ENCODE measurements at places on chromosomes 11 and 22.

GRCh38 chr11:111044751-111045406 lies 200.6 kb upstream of the POU2AF2 start:
- no peak for DNase-seq

GRCh38 chr11:94447149-94447548 lies 45.9 kb upstream of the GPR83 start:
- DNase-seq: no peak

- no peak for DNase-seq
Measured at GRCh38 chr11:11981840-11982239, 26.6 kb downstream of the DKK3 start.

- DNase-seq: no peak
Measured at GRCh38 chr11:111698852-111699559, 67.2 kb downstream of the PPP2R1B start.

DNA sequence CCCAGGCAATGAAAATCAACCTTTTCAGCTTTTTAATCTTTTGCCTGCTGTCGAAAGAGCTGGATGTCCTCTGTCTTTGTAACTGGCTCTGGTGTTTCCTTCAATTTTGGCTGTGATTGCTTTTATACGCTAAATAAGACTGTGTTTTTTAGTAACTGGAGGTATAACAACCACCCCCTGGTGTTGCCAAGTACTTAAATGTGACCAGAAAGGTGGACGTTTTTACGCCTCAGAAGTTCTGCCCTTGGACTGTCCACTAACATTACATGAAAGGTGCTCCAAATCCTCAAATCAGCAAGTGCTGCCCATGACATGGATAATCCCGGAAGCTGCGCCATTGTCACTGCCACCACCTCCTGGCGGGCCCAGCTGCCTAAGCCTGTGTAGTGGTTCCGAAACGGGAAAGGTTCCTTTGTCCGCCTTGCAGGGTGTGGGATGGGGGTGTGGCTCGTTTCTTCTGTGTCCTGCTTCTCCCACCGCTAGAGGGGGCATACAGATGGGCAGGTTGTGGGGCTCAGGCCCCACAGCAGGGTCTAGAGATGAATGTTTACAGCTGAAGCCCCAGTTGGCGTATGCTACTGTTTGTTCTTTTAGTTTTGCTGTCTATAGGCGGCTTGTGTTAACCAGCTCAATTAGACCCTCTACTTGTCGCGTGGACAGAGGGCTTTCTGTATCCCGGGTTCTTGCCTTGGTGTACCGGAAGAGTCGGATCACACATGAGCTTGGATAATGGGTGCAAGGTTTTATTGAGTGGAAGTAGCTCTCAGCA lies 82.2 kb upstream of the SEPTIN5 start:
- DNase-seq: no peak

- peak; percentile 68 for DNase-seq
Measured at GRCh38 chr11:9015677-9016076, 11.9 kb upstream of the NRIP3 start.

DNA sequence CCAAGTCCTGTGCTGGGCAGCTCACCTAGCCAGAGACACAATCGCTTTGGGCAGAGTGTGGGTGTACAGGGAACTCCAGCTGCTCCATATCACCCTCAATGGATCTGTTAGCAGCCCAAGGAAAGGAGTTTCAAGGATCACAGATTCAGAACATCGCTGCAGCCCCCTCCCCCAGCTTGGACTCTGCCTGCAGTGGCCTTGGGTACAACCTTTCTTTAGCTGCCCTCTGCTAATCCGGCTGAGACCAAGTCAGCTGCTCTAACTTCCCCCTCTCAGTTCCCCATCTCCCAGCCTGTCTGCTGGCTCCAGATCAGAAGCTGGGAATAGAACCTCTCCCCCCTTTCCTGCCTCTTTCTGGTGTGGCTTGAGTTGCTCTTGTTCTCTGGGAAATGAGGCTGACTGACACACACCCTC lies 1.3 kb downstream of the TMEM86A start:
- DNase-seq: no peak

GRCh38 chr11:69313992-69314391 lies 20.0 kb downstream of the MYEOV start:
- no peak for DNase-seq

- peak; percentile 83 for DNase-seq
Measured at GRCh38 chr11:74449369-74449931, 17.9 kb downstream of the KCNE3 start.

GRCh38 chr11:128476729-128477128 lies 110.6 kb downstream of the ETS1 start:
- DNase-seq: no peak

DNA sequence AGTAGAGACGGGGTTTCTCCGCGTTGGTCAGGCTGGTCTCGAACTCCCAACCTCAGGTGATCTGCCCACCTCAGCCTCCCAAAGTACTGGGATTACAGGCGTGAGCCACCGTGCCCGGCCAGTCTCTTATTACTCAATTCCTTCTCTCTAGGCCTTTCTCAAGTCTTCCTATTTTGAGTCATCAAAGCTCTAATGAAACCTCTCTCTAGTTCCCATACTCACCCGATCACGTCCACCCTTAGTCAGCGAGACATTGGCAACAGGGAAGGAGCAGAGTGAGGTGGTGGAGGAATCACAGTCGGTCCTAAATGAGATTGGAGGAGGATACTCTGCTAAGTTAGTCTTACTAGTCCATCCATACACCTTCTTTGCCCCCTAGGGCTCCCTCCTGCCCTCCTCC lies 5.0 kb downstream of the BSCL2 start:
- no peak for DNase-seq

DNA sequence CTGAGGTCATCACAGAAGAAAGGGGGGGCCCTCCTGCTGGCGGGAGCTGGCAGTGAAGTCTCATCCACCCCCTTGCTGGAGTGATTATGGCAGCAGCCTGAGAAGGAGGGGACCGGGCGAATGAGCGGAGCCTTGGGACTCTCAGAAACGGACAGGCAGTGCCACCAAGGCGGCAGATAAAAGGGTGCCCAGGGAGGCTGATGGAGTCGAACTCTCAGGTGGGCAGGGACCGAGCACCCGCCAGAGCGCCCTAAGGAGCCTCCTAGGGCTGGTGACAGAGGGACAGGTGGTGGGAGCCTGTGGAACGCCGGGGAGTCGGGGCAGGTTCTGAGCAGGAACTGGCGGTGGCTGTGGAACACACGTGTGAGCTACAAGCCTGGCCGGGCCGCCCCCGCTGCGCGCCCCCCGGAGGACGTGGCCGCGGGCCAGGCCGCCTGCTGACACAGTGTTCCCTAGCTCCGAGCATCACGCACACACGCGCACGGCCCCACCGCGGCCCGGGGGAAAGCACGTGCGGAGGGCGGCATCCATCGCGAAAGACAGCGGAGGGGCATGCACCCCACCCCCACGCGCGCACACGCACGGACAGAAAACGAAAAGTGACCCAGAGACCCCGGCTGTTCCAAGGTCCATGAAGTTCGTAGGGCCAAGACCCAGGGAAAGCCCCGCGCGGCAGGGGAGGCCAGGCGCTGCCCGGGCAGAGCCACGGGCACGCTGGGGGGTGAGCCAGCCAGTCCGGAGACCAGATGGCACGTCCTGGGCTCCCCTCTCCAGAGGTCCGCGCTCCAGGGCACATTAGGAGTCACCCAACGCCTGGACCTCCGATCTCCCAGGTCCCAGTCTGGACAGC lies 1.0 kb downstream of the VWCE start:
- no peak for DNase-seq

GRCh38 chr11:118180300-118180703 lies 3.9 kb upstream of the SCN2B start:
- no peak for DNase-seq

DNA sequence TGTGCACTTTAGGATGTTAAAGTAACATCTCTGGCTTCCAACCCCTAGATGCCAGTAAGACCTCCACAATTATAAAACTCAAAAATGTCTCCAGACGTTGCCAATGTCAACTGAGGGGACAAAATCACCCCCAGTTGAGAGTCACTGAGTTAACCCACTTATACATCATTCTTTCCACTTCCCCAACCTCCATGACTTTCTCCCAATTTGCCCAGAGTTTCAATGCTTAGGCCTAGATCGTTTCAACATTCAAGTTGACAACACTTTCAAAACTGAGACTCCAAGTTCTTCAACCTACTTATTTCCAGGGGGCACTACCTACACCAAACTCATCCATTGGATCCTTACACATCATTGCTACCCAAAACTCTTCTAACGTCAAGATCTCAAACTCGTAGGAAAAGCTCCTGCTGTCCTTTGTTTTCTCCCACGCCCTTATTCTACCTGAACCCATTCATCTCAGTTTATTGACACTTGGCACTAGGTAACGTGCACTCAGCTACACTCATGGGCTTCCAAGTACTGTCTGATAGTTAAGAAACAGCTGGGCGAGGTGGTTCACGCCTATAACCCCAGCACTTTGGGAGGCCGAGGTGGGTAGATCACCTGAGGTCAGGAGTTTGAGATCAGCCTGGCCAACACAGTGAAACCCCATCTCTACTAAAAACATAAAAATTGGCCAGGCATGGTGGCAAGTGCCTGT lies 24.5 kb downstream of the RBFOX2 start:
- no peak for DNase-seq

- no peak for DNase-seq
Measured at GRCh38 chr11:46667043-46667481, 33.4 kb downstream of the ARHGAP1 start.
